Adrenal gland (tissue), 19 donors: ENCODE measurements at places on chromosomes 5 and 9. TPM values are rescaled to one million over a fixed set of nuclear protein-coding genes. Genes with fewer than 3 reads are reported as not detected.

DNA sequence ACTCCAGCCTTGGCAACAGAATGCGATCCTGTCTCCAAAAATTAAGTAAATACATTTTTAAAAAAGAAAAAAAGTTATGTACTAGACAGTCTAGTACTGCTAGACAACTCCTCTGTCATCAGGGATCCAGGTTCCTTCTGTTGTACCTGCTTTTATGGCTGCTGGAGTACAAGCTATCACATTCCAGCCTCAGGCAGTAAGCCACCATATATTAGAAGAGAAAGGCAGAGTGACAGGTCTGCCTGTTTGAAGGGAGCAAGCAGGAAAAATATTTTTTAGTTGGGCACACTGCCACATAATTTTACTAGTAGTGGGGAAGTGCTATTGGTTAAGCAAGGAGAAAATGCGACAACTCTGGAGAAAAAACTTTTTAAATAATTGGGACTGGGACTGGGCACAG lies 10.9 kb downstream of the RPS6 start:
- DNase-seq = no peak

- no peak for DNase-seq
Measured at GRCh38 chr9:95433096-95433819, 83.5 kb downstream of the PTCH1 start.

DNA sequence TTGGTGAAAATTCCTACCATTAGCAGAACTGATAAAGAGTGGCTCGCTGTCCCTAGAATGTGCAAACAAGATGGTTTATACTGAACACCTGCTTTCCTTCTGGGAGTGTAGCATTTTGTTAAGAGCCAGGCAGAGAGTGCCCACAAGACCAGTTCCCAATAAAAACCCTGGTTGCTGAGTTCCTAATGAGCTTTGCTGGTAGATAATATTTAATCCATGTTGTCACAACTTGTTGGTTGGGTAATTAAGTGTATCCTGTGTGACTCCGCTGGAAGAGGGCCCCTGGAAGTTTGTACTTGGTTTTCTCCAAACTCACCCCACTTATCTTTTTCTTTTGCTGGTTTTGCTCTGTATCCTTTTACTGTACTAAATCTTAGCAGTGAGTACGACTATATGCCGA lies 39.5 kb upstream of the GOLGA1 start:
- no peak for DNase-seq

The CSF1R gene
- total RNA-seq = 98.8 TPM

The NKD2 gene
- 19.1 TPM for total RNA-seq

GRCh38 chr5:90956511-90957097 lies 398.0 kb downstream of the ADGRV1 start:
- DNase-seq = no peak

DNA sequence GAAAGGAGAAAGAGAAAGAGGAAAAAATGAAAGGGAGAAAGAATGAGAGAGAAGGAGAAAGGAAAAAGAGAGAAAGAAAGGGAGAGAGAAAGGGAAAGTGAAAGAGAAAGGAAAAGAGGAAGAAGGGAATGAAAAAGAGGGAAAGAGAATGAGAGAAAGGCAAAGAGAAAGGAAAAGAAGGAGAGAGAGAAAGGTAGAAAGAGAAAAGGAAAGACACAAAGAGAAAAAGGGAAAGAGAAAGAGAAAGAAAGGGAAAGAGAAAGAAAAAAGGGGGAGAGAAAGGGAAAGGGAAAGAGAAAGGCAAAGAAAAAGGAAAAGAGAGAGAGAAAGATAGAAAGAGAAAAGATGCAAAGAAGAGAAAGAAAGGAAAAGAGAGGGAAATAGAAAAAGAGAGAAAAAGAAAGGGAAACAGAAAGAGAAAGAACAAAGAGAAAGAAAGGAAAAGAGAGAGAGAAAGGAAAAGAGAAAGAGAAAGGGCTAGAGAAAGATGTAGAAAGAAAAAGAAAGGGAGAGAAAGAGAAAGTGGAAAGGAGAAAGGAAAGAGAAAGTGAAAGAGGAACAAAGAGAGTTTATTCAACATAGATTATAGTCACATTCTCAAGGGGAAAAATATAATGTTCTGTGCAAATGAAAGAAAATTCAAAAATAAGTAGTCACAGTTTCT lies 165.2 kb downstream of the TMEM38B start:
- DNase-seq = no peak

DNA sequence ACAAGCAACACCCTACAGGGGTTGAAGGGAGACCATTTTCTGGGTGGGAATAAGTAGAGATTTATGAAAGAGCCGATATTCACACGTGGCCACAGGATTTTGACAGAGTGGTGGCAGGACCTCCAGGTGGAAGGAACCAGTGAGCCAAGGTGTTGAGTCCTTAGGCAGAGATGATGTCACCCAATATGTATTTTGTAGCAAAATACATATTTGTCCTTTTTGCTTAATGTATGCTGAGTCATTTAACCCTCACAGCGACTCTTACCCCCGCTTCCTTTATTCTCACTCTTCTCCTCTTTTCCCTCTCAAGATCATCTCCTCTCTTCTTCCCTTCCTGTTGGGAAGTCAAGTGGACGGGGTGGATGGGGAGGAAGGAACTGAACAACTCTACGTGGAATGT lies 215.7 kb upstream of the S1PR3 start:
- no peak for DNase-seq

The GRHPR gene
- 238 TPM for total RNA-seq

DNA sequence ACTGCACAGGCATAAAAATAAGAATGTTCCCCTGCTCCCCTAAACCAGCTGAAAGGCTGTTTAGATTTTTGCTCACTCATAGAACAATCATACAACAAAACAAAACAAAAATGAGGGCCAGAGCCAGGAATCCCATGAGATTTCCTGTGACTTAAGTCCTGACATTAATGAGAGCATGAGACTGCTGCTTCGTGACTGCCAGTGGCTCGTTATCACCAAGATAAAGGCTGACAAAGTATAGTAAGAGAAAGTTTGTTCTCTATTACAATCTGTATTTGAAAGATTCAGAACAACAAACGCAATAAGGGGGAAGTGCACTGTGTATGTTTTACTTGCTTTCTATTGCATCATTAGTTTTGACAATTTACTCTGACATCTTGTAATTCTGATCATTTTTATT lies 837.1 kb upstream of the C9orf72 start:
- DNase-seq = no peak

DNA sequence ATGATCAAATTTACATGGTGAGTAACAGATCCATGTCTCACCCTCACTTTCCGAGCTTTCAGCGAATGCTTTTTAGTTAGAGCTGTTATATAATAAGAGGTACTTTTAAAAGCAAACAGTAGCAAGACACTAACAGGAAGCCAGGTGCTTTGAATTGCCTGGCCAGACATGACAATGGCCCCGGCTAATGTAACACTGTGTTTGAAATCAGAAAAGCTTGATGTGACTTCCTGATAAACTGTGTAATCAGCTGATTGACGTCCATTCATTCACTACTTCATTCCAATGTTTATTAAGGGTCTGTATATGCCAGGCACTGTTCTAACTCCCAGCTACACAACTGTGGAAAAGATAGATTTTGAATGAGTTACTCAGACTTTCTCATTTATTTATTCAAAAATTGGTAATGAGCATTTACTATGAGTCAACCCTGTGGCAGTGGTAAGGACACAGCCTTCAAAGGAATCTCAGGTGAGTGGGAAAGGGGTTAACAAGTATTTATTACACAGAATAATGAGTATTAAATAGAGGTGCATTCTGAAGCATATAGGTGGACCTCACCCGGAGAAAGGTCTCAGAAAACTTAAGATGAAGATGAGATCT lies 26.6 kb downstream of the DPYSL3 start:
- no peak for DNase-seq
